ENCODE measurements at places on chromosomes 16 and 17. TPM values are rescaled to one million over a fixed set of nuclear protein-coding genes. Genes with fewer than 3 reads are reported as not detected.

Gene PRSS33
- polyA plus RNA-seq: 0.17 TPM

Gene ESRP2
- polyA plus RNA-seq: 52.8 TPM

Gene LAT
- polyA plus RNA-seq: 3.4 TPM

Gene FOXJ1
- 4.7 TPM for polyA plus RNA-seq

Gene GALR2
- polyA plus RNA-seq: 2.2 TPM

Gene KCNH4
- 0.44 TPM for polyA plus RNA-seq

Gene CACNG4
- 3.6 TPM for polyA plus RNA-seq

Gene CES5A
- 0.05 TPM for polyA plus RNA-seq

Gene XAF1
- polyA plus RNA-seq: not detected

Gene COPRS
- polyA plus RNA-seq: 32.4 TPM

Gene CAPN15
- 38.9 TPM for polyA plus RNA-seq

Gene RNF222
- not detected for polyA plus RNA-seq

Gene CD300H
- not detected for polyA plus RNA-seq

Gene PRDM7
- not detected for polyA plus RNA-seq

Gene TIMP2
- 21.5 TPM for polyA plus RNA-seq
